ENCODE measurements at places on chromosomes 3 and 15.

DNA sequence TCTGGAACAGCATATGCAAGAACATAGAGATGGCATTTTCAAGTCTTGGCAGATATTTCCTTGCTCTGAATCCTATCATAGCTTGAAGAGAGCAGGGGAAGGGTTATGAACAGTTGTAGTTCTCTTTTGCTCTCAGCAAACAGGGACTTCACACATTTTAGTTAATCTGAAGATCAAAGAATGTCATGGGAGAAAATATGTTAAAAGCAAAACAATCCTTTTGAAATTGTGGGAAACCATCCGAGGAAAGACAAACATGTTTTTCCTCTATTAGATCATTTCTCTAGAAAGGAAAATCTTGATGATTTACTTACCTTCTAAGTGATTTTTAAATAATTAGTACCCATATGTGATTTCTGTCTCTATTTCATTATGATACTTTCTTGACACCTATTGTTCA, 77.8 kb upstream of the DCBLD2 start:
- no peak for DNase-seq

DNA sequence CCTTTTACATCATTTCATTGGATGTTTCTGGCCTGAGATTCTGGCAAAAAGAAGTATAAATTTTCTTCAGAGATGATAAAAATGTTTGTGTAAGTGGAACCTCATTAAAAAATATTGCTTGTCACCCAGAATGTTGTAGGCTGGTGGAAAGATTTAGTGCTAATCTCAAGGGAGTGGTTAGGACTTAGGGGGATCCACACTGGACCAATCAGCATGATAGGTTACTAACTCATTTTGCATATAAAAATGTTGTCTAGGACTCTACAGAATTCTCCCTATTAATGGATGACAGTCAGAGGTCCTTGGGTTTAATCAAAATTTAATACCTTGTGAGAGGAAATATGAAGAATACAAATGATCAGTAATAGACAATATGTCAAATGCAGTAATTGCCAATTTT, 108.6 kb upstream of the TNIK start:
- no peak for DNase-seq

DNA sequence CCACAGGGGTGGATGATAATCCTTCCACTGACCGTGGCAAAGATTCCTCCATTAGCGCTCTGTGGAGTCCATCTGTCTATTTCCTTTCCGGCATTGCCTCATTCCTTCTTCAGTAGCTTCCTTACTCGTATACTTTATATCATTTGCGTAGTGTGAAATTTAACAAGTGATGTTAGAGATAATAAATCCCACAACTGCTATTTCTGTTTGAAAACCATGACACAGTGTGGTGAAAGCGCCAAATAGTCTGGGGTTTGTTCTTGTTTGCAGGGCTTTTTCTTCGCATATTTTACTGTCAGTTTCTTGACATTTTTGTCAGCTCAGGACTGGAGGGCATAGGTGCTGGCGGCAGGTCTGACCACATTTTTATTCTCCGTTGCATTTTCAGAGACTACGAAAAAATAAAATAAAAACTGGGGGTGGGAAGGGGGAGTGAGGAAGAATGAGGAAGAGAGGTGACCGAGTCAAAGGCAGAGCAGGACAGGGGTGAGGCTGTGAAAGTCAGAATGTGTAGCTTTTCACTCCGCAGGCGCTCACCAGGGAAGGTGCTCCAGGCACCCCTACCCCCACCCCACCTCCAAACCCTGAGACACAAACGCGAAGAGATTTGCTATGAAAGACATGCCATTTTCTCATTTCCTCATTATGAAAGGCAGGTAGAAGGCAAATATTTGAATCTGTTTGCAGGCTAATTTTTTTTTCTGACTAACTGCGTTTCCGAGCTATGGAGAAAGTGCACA, 965.0 kb downstream of the MCTP2 start:
- no peak for DNase-seq

GRCh38 chr3:162777118-162777517, 1280.5 kb downstream of the OTOL1 start:
- no peak for DNase-seq

DNA sequence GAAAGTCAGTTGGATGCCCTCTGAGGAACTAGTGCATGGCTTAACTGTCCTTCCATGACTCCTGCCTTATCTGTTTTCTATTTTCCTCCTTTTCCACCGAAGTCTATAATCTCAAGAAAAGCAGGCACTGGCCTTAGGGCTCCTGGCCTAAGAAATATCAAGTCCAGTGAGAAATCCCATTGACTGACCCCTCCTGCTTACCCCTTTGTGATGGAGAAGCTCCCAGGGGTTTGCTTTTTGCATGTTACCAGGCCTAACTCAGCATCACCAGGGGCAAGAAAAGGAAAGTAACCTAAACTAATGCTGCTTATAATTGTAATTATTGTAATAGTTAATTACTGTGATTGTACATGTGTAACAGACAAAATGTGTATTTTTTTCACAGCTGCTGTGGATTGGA, 21.7 kb downstream of the CCR3 start:
- no peak for DNase-seq

GRCh38 chr15:33866101-33866737, 102.1 kb upstream of the CHRM5 start:
- no peak for DNase-seq

Measured in AG09309 (cell line).